Dermis blood vessel endothelial cell (primary cell): ENCODE measurements at places on chromosomes 16 and 17. TPM values are rescaled to one million over a fixed set of nuclear protein-coding genes. Genes with fewer than 3 reads are reported as not detected.

The NGFR gene
- not detected in 2 replicates for total RNA-seq

DNA sequence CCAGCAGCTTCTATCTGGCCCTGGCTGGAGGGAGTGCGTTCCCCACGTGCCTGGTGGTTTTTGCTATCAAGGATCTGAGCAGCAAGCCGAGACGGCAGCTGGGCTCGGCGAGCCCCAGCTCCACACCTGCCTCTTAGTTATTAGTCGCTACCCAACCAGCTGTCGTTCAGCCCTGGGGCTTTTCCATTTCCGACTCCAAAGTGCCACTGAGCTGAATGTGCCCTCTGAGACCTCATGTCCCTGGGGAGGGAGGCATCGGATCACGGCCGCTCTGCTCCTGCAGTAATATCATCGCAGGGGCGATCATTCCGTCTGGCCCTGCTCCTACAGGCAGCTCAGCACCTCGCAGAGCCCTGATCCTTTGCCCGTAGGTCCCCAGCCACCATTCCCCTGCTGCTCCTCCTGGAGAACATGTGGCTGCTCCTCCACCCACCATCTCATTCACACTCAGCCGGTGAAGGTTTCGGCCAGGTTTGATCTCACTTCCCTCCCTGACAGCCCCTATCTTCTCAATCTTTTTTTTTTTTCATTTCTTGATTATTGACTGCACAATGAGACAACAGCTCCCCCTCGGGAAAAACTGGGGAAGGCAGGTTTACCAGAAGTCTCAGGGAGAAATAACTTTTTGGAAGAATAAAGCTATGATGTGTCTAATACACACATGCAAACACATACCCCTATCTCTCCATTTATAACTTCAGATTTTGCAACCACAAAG lies 86.7 kb downstream of the ZFHX3 start:
- peak; percentile 44 for DNase-seq

DNA sequence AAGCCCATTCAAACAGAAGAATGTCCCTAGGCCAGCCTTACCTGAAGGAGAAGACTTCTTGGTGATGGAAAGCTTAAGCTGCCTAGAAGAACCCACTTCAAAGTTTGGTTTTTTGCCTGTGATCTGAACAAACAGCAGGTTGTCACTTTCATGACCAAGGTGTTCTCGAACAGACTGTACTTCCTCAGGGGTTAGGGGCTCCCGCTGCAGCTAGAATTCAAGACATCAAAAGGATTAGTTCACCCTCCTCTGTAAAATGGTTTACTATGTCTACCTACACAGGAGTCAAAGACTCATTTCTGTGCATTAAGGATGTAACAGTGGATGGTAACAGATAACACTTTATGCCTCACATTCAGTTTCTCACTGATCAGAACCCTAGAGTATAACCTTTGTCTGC lies 13.2 kb downstream of the CIAPIN1 start:
- no peak for DNase-seq

DNA sequence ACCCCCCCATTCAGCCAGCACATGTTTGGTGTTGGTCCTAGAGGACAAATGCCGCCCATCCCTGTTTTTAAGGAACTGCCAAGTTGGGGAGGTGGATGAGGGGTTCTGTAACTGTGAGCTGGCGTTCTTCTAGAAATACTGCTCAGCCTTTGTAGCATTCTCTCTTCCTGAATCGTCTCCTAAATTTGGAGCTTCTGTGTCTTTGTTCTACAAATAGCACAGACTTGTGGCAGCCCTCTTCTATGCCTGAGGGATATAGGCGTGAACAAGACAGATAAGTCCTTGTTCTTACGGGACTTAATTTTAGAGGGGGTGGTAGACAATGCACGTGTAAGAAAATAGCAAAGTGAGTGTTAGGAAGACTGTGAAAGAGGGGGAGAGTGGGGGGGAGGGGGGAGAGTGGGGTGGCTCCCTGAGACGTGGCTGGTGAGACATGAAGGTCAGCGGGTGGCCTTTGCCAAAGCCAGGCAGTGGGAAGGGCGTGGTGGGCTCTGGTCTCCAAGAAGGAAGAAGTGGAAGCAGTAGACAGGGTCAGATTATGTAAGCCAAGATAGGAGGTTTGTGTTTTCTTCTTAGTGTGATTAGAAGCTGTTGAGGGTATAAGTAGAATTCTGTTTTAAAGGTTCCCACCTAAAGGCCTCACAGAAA lies 9.9 kb downstream of the MFSD11 start:
- no peak for DNase-seq

DNA sequence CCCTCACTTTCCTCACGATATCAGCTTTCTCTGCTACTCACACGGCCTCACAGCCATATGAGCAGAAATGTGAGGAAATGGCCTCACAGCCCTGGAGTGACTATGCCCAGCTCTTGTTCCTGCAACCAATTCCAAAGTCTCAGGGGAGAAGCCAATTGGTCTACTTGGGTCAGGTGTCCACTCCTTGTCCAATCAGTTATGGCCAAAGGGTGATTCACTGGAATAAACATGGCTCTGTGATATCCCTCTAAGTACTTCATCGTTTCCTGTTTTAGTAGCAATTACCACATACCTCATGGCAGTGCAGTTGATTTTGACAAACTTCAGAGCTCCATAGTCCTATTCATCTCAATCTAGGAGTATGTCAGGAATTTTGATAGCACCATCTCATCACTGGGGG lies 195.4 kb downstream of the KATNIP start:
- DNase-seq: peak; percentile 33

- no peak for DNase-seq
Measured at GRCh38 chr17:58336456-58337209, 8.0 kb upstream of the TSPOAP1 start.

- no peak for DNase-seq
Measured at GRCh38 chr16:50939356-50939755, 197.5 kb downstream of the CYLD start.

GRCh38 chr17:76796081-76796480 lies 58.2 kb downstream of the MFSD11 start:
- DNase-seq: no peak

DNA sequence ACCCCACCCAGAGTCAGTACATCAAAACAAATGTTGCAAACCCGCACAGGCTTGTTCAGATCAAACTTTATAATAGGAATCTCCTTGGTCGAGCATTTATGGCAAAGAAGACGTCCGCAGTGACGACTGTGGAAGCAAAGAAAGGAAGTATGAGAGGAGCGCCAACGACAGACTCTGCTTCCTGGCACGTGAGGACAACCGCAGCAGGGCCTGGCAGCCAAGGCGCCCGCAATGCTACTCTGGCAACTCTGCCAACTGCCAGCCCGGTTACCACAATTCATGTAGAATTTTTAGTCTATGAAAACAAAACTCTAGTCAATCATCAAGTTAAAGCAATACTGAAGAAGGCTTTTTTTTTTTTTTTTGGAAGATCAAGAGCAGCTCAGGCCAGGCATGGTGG lies 24.8 kb downstream of the CYB5D2 start:
- DNase-seq: no peak

- DNase-seq: no peak
Measured at GRCh38 chr16:73713251-73713650, 583.4 kb upstream of the PSMD7 start.

DNA sequence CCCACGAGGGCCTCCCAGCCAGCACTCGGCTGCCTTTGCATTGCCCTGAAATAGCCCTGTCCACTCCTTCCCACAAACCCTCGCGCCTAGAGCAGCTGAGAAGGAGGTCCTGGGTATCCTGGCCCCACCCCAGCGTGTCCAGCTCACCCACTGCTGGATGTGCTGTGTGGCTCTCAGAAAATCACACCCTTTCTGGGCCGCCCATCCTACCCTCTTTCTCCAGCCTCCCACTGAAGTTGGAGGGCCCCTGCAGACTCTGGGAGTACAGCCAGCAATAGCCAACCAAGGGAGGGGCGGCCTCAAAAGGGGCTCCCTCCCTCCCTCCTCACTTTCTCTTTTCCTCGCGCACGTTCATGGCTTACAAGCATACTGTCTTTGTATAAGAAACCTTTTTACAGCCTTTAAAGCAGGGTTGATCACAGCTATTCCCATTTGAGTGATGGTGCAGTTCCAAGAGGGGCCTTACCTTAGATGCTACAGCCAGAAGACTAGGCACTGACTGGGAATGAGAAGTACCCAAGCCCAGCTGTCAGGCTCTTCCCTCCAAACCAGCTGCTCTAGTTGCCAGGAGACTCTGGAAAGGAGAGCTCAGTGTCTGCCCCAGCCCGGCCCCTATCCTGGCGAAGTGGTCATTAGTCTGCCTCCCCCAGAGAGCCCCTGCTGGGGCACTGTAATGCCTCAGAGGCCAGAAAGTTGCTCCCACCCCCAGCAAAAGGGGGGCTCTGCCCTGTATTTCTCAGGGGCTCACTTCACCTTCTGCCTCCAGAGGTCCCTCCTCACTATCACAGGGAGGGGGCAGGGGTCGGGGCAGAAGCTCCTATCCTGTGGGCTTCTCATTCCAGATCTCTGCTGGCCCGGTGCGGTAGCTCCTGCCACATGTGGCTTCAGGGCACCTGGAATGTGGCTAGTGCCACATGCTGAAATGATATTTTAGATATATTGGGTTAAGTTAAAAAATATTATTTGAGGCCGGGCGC lies 38.1 kb downstream of the DCAKD start:
- no peak for DNase-seq

DNA sequence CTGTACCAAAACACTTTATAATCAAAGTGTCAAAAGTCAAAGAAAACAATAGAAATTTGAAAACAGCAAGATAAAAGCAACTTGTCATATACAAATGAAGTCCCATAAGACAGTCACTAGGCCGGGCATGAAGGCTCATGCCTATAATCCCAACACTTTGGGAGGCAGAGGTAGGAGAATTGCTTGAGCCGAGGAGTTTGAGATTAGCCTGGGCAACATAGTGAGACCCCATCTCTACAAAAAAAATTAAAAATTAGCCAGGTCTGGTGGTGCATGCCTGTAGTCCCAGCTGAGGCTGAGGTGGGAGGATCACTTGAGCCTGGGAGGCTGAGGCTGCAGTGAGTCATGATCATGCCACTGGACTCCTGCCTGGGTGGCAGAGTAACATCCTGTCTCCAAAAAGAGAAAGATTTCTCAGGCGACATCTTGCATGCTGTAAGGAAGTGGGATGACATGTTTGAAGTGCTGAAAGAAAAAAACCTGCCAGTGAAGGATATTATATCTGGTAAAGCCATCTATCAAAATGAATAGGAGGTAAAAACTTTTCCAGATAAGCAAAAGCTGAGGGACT lies 98.7 kb upstream of the NACA2 start:
- DNase-seq: no peak

DNA sequence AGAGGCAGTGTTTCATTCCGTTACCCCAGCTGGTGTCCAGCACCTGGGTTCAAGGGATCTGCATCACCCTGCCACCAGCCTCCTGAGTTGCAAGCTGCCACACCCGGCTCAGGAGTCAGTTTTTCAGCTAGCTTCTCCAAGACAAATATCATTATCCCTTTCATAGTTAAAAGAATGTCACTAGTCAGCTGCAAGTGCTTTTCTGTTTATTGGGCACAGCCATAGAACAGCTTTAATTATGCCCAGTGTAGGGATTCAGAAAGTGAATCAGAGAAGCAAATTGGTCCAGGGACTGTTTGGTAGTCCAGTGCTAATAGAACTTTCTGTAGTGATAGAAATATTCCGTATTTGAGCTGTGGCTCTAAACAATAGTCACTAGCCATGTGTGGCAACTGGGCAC lies 2.9 kb upstream of the AOC3 start:
- DNase-seq: no peak

DNA sequence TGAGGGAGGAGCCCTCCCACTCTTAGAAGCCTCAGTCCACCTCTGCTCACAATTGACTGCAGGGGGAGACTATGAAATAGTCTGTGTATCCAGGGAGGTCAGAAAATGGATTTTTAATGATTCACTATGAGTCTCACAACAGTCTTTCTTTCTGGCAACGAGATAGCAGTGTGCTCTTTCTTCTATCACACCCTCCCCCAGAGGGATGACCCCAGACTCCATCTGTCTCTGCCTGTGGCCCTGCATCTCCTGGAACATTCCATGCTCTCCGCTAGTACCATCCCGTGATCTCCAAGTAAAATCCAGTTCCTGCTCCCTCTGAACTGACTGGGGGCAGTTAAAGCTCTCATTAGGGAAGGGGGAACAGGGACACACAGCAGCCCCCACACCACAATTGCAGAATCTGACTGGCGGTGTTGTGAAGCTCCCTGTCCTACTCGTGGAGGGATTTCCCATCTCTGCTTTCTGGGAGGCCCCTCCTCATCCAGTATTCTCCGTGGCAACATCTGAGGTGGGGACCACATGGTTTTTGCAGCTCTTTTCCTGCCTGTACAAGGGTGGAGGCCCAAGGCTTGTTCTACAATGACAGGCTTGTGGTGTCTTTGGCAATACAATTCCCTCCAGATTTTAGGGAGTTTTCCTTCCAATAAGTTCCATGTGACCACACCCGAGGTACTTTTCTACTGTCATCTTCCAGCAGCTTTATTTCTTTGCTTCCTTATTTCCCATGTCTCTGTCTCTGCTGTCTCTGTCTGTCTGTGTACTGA lies 19.4 kb downstream of the NATD1 start:
- no peak for DNase-seq

DNA sequence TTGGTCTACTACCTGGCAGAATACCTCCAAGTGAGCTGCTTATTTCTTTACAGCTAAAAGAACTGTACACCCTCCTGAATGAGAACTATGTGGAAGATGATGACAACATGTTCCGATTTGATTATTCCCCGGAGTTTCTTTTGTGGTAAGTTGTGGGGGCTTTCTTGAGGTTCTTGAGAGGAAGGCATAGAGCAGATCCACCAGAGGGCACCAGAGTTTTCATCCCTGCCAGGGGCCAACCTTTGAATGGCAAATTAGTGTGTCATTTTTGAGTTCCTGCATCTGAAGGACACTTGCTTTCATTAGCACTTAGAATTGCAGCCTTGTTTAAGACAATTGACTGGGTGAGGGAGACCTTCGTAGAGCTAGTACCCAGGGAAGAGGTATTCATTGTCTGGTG lies 35.0 kb downstream of the NMT1 start:
- DNase-seq: peak; percentile 73

DNA sequence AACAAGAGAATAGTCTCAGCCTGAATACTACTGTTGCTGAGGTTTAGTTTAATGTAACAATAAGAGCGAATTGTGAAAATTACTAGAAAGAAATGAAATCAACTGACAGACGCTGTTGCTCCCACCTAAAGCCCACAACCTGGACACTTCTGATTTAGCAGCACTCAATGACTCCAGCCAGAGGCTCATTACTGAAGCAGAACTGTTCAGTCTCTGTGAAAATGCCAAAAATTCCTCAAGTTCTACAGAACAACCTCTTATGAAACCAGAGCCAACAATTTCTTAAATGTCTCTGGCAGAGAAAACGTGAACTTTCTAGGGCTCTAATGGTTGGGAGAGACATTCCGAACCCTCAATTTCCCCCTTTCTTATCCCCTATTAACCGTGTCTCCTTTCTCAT lies 9.9 kb downstream of the PSME3IP1 start:
- no peak for DNase-seq
